ENCODE measurements at places on chromosomes 13 and 19.

DNA sequence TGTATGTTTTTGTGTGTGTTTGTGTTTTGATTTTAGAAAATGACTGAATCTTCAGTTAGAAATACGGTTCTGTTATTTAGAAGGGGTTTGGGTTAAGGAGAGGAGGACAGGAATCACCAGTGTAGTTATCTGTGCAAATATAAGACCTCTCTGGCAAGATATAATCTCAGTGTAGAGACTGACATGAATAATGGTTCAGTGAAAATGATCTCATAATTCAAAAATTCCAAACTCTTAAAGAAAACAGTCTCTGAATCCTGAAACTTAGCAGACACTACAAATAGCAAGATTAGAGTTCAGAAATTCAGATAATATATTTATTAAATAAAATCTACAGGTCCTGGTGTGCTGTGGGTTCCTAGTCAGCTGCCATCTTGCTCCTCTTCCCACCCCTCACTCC, 73.5 kb downstream of the PDS5B start:
- no peak for DNase-seq

GRCh38 chr19:46906221-46906620, 45.4 kb downstream of the ARHGAP35 start:
- DNase-seq: no peak

DNA sequence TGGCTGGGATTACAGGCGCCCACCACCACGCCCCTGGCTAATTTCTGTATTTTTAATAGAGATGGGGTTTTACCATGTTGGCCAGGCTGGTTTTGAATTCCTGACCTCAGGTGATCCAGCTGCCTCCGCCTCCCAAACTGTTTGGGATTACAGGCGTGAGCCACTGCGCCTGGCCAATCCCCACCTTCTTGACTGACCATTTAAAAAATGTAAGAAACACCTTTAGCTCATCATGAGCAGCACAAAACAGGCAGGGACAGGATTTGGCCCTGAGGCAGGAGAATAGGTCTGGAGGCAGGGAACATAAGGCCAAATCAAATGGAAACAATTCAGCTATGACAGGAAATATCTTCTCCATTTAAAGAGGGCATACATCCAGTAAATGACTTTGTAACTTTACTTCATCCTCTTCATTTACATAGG, 1.4 kb upstream of the MPV17L2 start:
- no peak for DNase-seq

DNA sequence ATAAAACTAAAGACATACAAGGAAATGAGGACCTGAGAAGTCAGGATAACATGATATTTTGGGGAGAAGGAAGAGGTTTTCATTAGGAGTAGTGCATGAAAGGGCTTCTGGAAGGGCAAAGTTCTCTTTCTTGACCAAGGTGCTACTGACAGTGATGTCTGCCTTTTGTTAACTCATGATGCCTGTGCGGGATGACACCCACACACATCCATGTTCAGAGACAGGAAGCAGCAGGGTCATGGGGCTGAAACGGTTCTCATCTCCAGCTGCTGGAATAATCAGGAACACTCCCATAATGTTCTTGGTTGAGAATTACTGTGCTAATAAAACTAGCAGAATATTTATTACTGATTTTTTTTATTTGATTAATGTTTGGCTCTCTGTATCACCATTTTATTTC, 29.1 kb downstream of the KCNC3 start:
- no peak for DNase-seq

GRCh38 chr13:112616586-112617362, 28.8 kb upstream of the TUBGCP3 start:
- DNase-seq: no peak

DNA sequence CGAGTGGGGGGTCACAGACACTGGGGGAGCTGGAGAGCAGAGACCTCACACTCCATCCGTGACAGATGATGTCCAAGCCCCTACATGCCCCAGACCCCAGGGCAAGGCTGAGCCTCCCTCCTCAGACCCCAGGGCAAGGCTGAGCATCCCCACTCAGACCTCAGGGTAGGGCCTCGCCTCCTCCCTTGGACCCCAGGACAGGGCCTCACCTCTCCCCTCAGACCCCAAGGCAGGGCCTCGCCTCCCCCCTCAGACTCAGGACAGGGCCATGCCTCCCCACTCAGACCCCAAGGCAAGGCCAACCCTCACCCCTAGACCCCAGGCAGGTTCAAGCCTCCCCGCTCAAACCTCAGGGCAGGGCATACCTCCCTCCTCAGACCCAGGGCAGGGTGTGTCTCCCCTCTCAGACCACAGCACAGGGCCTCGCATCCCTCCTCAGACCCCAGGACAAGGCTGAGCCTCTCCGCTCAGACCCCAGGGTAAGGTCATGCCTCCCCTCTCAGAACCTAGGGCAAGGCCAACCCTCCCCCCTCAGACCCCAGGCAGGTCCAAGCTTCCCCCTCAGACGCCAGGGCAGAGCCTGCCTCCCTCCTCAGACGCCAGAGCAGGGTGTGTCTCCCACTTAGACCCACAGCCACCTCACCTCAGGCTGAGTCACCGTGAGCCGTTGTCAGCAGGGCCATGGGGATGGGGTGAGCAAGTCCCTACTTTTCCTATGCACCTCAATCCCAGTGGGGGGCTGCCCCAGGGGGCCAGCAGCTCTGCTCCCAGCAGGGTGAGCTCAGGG, 1.7 kb upstream of the S1PR4 start:
- DNase-seq: no peak

GRCh38 chr19:22286151-22286810, at the start of gene ZNF729:
Gene ZNF729 (plus strand): TSS chr19:22286441. CDS start chr19:22286526, 85 bp downstream.
- DNase-seq: no peak

Data from left ventricle myocardium superior (tissue), 1 donor.